AG04450 (cell line): ENCODE measurements at places on chromosomes 4 and X.
A peak's percentile ranks its signal among the peaks of the same experiment; 100 is the strongest.

GRCh38 chr4:88526221-88526815, 2.7 kb upstream of the PYURF start:
- DNase-seq: no peak

DNA sequence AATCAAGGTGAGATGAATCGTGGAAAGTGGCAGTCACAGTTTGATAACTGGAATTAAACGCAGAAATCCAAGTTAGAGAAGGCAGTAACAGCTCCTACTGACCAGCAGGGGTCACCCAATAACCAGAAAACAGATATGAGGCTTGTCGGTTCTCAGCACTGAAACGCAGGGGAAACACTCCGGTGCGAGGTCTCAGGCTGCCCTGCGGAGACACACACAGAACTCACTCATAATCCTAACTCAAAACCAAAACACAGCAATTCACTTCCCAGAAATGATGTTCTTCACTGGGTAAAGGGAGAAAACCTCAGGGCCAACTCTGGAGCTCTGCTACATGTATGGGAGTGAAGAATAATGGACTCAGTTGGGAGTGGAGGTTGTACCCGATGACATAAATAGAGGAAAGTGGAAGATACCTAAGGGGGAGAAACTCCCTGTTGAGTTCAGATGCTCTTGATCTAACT, 384.4 kb downstream of the RAPGEF2 start:
- DNase-seq: peak; percentile 44

DNA sequence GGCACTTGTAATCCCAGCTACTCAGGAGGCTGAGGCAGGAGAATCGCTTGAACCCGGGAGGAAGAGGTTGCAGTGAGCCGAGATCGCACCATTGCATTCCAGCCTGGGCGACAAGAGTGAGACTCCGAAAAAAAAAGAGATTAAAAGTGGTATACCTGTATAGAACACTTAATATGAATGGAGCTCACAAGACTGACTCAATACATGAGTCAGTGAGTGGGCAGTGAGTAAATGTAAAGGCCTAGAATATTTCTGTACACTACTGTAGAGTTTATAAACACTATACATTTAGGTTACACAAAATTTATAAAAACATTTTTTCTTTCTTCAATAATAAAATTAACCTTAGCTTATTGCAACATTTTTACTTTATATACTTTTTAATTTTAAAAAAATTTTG, 93.8 kb downstream of the CENPC start:
- DNase-seq: no peak

DNA sequence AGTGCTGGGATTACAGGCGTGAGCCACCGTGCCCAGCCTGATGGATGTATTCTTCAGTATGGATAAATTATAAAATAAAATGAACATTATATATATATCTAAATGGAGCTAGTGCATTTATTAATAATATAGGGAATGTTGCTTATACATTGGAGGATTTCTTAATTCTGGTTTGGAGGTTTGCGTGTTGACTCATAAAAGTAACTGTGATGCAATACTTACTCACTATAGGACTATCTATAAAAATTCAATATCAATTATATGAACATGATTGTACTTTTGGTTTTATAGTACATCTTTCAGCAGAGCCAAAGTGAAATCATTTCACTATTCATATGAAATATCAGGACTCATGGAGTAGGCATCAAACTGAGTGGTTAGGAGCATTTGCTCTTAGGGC, 3.2 kb upstream of the AREG start:
- no peak for DNase-seq

DNA sequence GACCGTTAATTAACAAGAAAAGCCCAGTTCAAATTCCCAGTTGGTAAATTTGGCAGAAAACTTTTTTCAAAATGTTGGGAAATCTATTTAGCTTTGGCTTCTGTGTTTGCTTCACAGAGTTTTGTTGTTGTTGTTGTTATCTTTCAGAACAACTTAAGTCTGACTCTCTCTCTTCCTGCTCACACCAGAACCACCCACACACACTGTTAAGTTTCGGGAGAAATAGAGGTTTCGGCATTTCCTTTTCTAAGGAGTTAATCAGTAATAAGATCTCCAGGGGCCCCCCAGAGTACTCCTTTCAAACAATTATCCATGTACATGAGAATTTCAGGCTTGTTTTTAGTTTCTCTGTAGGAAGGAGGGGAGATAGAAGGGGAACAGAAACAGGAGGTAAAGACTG, 106.2 kb upstream of the PTCHD1 start:
- DNase-seq: no peak

DNA sequence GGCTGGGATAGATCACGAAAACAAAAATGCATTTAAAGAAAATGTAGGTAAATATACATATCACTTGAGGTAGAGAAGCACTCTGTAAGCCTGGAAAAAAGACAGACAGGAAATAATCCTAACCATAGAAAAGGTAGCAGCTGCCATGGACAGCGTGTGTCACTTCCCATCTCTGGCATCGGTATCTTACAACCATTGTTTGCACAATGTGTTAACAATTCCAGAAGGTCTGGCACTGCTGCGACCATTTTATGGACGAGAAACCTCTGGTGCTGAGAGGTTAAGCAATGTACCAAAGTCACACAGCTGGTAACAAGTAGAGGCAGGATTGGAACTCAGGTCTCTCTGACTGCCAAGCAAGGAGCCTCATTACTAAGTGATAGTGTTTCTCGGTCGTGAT, 1.7 kb upstream of the MTNR1A start:
- no peak for DNase-seq

DNA sequence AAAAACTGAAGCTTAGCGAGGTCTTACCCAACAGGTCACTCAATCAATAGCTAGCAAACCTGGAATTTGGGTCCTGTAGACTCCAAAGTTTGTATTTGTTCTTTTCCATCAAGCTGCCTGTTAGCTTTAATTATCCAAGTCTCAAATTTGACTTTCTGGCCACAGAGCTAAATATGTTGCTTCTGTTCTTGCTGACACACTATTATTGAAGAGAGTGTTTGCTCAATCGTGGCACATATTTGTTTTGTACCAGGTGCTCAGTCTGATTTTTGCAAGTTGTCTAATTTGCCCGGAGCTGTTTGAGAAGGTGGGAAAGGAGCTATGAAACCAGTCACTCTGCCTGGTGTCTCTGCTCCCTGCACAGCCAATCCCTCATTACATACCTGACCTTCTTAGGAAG, 41.7 kb upstream of the FRMD7 start:
- no peak for DNase-seq

DNA sequence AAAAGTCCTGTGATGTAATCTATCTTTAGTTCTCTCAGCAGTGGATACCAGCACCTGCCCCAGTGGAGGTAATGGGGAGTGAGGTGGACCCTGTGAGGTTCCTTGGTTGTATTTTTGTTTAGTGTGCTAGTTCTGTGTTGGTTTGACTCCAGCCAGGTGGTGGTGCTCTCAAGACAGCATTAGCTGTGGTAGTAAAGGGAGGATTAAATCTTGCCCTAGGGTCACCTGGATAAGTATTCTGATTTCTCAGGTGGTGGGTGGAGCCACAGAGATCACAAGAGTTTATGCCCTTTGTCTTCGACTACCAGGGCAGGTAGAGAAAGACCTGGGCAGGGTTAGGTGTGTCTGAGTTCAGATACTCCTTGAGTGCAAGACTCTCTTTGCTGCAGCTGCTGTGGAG, 176.3 kb upstream of the EDA2R start:
- DNase-seq: no peak

GRCh38 chr4:145521282-145521681, 39.6 kb downstream of the SMAD1 start:
- no peak for DNase-seq

DNA sequence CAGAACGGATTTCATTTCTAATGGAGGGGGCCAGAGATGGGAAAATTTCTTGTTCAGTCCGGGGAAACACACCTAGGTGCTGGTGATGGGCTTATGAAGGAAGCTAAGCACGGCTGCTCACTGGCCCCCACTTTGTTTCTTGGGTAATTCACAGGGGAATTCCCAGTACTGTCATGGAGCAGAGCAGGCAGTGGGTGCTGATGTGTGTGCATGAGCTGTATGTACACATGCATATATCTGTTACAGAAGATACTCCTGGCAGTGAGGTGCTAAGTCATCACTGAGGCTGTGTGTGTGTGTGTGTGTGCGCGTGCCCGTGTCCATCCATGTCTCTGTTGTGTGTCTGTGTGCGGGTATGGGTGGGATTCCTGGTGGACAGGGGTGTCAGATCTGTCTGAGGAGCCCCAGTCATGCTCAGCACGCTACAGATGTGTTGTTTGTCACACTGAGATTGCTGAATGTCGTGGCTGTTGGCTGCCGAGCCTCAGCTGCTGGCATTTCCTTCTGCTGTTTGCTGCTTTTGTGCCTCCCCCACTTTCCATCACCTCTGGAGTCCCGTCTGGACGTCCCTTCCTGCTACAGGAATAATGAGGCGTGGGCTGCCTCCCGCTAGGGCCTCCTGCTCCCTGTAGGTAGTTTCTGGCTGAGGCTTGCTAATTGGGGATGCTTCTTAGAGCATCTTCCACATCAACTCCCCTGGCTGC, 53.3 kb downstream of the JADE1 start:
- no peak for DNase-seq

DNA sequence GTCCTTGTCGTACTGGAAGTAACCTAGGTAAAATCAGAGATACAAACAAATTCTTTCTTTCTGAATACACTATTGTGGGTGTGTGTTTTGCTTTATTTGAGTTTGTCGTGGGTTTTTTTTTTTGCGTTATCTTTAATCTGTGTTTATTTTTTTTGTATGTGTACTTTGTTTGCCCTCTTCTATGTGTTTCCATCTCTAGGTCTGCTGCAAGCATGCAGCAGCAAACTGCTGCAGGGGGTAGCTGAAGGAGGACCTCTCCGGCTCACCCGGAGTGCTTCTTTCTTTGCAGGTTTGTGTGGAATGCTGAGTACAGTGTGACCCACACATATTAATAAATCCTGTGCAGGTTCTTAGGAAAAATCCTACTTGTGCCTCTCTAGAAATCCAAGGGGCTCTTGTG, 64.8 kb downstream of the FNIP2 start:
- no peak for DNase-seq

DNA sequence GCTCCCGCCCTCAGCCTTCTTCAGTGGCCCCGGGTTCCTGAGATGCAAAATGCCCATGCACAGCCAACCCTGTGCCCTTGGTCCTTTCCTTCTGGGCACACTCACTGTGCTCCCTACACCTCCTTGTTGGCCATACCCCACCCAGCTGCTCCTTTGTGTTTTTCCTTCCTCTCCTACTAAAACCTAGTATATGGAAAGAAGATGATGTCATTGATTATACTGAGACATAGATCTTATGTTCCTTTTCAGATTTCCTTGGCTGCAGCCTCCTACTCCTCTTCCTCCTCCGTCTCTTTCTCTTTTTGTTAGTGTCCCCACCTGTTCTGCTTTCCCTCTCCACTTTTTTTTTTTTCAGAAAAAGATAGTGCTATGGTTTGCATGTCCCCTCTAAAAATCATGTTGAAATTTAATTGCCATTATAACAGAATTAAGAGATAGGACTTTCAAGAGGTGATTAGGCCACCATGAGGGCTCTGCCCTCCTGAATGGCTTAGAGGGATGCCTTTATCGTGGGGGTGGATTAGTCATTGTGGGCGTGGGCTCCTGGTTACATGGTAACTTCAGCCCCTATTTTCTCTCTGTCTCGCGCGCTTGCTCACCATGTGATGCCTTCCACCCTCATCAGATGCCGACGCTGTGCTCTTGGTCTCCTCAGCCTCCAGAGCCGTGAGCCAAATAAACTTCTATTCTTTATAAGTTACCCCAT, 254.9 kb upstream of the GATB start:
- DNase-seq: no peak

DNA sequence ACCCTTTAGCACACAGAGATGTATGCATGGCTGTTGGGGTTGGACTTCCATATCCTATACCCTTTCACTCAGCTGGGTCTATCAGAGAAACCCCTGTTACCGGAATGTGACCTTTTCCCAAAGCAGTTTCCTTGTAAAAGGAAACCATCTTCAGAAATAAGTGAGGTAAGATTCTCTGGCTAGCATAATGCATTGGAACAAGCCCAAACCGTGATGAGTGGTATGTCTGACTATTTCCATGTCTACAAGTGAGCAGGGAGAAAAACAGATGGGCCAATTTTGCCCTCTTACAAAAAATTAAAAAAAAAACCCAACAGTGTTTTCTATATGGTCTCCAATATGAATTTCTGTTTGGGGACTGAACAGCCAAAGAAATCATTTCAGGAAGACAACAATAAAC, 283.9 kb downstream of the SMARCA1 start:
- no peak for DNase-seq

GRCh38 chr4:108080747-108081146, 88.0 kb downstream of the LEF1 start:
- DNase-seq: no peak

DNA sequence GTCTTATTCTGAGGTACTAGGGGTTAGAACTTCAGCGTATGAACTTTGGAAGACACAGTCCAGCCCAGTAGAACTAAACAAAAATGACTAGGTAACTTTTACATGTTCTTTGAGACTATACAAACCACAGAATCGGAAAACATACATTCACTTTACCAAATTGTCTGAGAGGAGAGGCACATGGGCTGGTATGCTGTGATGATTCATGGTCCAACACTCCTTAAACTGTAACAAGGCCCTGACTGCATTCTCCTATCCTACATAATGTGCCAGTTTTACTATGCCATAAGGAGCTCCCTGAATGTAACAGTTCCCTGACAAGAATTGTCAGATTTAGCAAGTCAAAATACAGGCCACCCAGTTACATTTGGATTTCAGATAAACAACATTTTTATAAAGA, 640.0 kb downstream of the RAB28 start:
- no peak for DNase-seq

DNA sequence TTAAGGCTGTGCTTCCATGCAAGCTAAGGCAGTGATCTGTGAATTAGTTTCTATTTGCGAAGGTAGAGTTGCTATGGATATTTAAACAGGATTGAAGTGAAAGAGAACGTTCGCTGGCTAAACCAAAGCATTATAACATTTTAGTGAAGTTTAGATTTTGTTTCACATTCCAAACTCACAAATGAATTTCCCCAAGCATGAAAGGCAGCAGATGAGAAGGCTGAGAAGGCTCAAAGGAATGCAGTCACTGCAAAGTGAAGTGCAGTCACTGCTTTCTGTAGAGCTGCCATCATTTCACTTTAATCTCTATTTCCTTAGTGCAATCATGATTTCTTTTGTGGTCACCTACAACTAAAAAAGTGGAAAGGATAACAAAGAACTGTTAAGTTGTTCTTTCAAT, 334.7 kb upstream of the NR3C2 start:
- peak; percentile 11 for DNase-seq

DNA sequence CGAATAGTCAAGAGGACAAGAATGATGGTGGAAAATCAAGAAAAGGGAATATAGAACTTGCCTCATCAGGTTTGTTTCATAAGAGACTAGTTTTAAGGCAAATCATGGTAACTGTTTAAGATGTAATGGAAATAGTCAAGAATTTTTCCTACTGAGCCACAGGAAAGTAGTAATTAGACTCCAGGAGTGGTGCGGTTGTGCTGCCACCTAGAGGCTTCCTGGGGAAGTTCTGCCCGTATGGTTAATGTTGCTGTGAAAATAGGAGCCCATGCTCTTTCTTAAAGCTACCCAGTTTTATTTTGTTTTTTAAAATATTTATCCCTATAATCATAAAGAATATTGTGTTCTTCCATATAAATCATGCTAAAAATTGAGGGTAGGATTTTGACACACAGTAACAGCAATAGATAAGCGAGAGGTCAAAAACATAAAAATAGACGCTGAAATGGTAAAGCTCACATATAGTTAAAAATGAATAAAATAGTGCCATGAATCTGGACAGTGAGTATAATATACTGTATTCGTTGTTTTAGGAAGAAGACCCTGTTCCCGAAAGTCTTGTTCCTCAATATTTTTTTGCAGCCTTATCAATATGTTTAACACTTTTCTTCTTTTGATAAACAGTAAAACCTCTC, 87.0 kb downstream of the PHOX2B start:
- peak; percentile 11 for DNase-seq

- peak; percentile 63 for DNase-seq
Observed at GRCh38 chr4:158051401-158052235, 121.2 kb downstream of the GASK1B start.

- DNase-seq: no peak
Observed at GRCh38 chr4:6606465-6607235, 31.7 kb downstream of the MAN2B2 start.
